ENCODE measurements at places on chromosomes 12 and 14.

DNA sequence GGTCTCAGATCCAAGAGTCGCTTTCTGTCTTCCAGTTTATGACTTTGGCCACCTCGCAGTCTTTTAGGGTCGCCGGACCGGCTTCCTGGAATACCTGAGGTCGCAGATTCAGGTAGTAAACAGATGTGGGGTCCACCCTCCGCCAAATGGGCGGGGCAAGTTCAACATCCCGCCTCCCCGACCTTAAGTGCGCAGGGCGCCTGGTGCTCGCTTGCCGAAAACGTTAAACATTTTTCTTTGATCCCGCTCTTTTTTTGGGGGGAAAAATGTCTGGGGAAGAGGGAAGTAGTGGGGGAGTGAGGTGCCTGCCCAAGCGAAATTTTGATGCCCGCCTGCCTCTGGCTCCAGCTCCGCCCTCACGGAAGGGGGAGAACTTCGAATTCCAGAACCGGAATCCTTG, 73.9 kb upstream of the TBX5 start:
- H3K36me3 ChIP-seq: no peaks in the 10 kb centered on the region
- peak overlapping the region; percentile 82 for H3K4me3 ChIP-seq
- peak; percentile 49 for DNase-seq
- H3K27ac ChIP-seq: no peak overlapping the region
- H3K27me3 ChIP-seq: peaks cover 78% of the 10 kb centered on the region

DNA sequence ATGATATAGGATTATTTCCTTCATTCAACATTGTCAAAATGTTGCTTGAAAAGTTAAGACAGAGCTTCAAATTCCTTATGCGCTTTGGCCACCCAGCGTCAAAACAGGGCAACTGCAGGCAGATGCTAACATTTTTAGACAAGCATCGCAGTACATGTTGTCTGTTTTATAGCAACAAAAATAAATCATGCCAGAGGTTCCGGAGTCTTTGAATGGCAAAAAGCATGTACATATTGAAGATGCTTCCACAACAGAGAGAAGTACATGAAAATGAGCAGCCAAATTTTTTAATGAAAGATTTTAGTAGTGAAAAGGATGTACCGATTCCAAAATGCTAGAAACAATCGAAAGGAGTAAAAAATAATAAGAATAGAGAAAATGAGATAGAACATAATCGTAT, 49.8 kb upstream of the USP15 start:
- no peak overlapping the region for H3K27ac ChIP-seq
- peaks cover 3% of the 10 kb centered on the region for H3K4me1 ChIP-seq
- DNase-seq: peak; percentile 40
- H3K4me3 ChIP-seq: no peak overlapping the region

DNA sequence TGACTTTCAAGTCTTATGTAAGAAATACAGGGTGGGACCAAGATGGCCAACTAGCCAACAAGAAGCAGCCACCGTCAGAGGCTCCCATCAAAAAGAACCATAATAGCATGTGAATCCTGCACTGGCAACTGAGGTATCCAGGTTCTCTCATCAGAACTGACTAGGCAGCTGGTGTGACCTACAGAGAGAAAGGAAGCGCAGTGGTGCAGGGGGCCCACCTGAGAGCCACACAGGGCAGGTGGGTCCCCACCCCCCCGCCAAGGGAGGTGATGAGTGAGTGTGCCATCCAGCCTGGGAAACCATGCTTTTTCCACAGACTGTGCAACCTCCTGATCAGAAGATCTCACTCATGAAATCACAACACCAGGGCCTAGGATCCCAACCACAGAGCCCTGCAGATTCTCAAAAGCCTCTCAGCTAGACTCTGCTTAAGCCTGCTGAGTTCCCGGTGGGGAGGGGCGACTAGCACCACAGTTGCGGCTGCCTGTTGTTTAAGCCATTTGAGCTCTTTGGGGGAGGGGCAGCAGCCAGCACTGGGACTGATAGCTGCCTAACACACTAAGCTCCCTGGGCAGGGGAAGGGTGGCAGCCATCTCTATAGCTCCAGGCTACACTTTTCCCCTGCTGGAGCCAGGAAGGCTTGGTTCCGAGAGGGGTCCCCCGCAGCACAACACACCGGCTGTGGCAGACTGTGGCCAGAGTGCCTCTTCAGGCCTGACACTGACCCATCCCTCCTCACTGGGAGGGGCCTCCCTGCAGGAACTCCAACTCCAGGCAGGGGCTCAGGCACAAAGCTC, 75.3 kb downstream of the GARIN6 start:
- H3K4me3 ChIP-seq: no peak overlapping the region
- H3K27me3 ChIP-seq: peaks cover 2% of the 10 kb centered on the region
- no peak overlapping the region for H3K27ac ChIP-seq

DNA sequence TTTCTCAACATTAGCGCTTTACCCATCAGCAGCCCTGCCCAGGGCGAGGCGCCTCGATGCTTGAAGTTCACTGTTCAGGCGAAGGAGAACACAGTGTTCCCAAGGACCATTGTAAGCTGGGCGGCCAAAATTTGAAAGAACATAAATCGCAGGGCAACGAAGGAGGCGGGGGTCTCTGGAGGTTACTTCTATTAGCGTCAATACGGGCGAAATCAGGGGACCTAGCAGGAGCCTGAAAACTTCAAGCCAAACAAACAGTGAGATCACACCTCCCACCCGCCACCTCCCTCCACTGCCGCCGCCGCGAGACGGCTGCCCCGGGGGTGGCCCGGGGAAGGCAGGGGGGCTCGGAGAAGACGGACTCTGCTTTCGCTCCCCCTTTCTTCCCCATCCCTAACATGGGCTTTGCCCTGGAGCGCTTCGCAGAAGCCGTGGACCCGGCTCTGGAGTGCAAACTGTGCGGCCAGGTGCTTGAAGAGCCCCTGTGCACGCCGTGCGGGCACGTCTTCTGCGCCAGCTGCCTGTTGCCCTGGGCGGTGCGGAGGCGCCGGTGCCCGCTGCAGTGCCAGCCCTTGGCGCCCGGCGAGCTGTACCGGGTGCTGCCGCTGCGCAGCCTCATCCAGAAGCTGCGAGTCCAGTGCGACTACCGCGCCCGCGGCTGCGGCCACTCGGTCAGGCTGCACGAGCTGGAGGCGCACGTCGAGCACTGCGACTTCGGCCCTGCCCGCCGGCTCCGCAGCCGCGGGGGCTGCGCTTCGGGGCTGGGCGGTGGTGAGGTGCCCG, at the start of gene PDZRN4:
TSS of gene PDZRN4 (plus strand) at position 263 of the 783 bp plus-strand sequence.
- H3K27ac ChIP-seq: no peak within 1 kb of the TSS
- peak within 1 kb of the TSS; percentile 69 for H3K4me3 ChIP-seq
- H3K4me1 ChIP-seq: peaks cover 19% of the 10 kb centered on the region
- peak; percentile 62 for DNase-seq
- H3K27me3 ChIP-seq: peaks cover 52% of the 10 kb centered on the region

DNA sequence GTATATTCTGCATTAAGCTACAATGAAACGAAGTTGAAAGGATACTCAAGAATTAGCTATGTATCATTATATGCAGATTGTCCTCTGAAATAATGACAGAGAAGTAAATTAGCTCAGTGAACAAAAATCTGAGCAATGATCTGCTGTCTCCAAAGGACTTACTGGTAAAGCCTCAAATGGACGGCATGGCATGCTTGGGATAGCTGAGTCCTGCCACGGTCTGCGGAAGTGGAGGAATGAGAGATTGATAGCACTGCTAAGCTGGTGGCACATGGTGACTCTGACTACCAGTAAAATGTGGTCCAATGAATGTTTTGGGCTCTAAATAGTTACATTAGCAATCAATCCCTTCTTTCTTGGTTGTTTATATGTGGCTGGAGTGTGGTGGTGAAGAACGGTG, 3.7 kb upstream of the DENND5B start:
- H3K27ac ChIP-seq: no peak overlapping the region
- H3K27me3 ChIP-seq: peaks cover 12% of the 10 kb centered on the region
- no peak for DNase-seq
- no peak overlapping the region for H3K4me3 ChIP-seq
- peaks cover 7% of the 10 kb centered on the region for H3K4me1 ChIP-seq

GRCh38 chr14:83153081-83153480, 1619.4 kb upstream of the SEL1L start:
- no peak for DNase-seq
- no peaks in the 10 kb centered on the region for H3K27me3 ChIP-seq
- no peak overlapping the region for H3K27ac ChIP-seq
- H3K4me3 ChIP-seq: no peak overlapping the region

DNA sequence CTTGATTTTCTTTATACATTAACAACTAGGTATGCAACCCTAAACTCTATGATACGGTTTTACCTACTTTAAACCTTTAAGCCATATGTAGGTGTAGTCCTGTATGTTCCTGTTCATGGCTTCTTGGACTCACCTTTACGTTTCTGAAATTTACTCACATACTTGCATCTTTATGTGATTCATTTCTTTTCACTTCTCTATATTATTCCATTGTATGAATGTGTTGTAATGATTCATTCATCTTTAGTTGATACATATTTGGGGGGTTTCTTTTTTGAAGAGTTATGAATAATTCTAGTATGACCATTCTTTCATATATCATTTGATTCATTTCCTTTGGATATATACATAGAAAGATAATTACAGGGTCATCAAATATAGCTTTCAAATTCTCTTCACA, 2.4 kb upstream of the TAS2R50 start:
- H3K4me3 ChIP-seq: no peak overlapping the region
- peaks cover 11% of the 10 kb centered on the region for H3K36me3 ChIP-seq
- no peak overlapping the region for H3K27ac ChIP-seq
- no peak for DNase-seq
- 0 out of 2 replicates have a peak, but pooled peaks cover 3% of the 10 kb centered on the region for H3K4me1 ChIP-seq
- no peaks in the 10 kb centered on the region for H3K27me3 ChIP-seq

DNA sequence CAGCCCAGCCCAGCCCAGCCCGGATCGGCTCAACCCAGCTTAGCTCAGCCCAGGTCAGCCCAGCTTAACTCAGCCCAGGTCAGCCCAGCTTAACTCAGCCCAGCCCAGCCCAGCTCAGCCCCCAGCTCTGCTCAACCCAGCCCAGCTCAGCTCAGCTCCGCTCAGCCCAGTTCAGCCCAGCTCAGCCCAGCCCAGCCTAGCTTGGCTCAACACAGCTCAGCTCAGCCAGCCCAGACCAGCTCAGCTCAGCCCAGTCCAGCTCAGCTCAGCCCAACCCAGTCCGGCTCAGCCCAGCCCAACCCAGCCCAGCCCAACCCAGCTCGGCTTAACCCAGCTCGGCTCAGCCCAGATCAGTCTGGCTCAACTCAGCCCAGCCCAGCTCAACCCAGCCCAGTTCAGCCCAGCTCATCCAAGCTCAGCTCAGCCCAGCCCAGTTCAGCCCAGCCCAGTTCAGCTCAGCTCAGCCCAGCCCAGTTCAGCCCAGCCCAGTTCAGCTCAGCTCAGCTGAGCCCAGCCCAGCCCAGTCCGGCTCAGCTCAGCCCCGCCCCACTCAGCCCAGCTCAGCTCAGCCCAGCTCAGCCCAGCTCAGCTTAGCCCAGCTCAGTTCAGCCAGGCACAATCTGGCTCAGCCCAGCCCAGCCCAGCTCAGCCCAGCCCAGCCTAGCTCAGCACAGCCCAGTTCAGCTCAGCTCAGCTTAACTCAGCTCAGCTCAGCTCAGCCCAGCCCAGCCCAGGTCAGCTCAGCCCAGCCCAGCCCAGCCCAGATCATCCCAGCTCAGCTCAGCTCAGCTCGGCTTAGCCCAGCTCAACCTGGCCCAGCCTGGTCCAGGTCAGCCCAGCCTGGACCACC, 331.7 kb downstream of the TMEM121 start:
- no peak overlapping the region for H3K27ac ChIP-seq
- peaks cover 56% of the 10 kb centered on the region for H3K36me3 ChIP-seq
- no peaks in the 10 kb centered on the region for H3K4me1 ChIP-seq
- no peak overlapping the region for H3K4me3 ChIP-seq

GRCh38 chr12:29146196-29146595, 2.9 kb upstream of the FAR2 start:
- peaks cover 55% of the 10 kb centered on the region for H3K4me1 ChIP-seq
- no peak for DNase-seq
- no peak overlapping the region for H3K4me3 ChIP-seq
- peaks cover 17% of the 10 kb centered on the region for H3K36me3 ChIP-seq
- peak overlapping the region; percentile 93 for H3K27ac ChIP-seq
- H3K27me3 ChIP-seq: peaks cover 5% of the 10 kb centered on the region

GRCh38 chr12:108691998-108692808, 39.1 kb downstream of the CORO1C start:
- peaks cover 10% of the 10 kb centered on the region for H3K36me3 ChIP-seq
- no peaks in the 10 kb centered on the region for H3K27me3 ChIP-seq
- H3K27ac ChIP-seq: peak overlapping the region; percentile 93

- H3K4me3 ChIP-seq: no peak overlapping the region
- no peaks in the 10 kb centered on the region for H3K27me3 ChIP-seq
- peaks cover 47% of the 10 kb centered on the region for H3K4me1 ChIP-seq
- H3K36me3 ChIP-seq: no peaks in the 10 kb centered on the region
- DNase-seq: no peak
- H3K27ac ChIP-seq: no peak overlapping the region
Observed at GRCh38 chr14:24853446-24853845, 196.5 kb downstream of the STXBP6 start.

GRCh38 chr12:93762059-93762719, 85.0 kb downstream of the CRADD start:
- H3K27me3 ChIP-seq: no peaks in the 10 kb centered on the region
- no peak overlapping the region for H3K4me3 ChIP-seq
- H3K4me1 ChIP-seq: peaks cover 29% of the 10 kb centered on the region
- no peaks in the 10 kb centered on the region for H3K36me3 ChIP-seq
- no peak overlapping the region for H3K27ac ChIP-seq

GRCh38 chr12:15996254-15996653, 85.1 kb downstream of the DERA start:
- H3K27me3 ChIP-seq: no peaks in the 10 kb centered on the region
- peaks cover 3% of the 10 kb centered on the region for H3K4me1 ChIP-seq
- no peak for DNase-seq
- H3K4me3 ChIP-seq: no peak overlapping the region
- no peak overlapping the region for H3K27ac ChIP-seq

DNA sequence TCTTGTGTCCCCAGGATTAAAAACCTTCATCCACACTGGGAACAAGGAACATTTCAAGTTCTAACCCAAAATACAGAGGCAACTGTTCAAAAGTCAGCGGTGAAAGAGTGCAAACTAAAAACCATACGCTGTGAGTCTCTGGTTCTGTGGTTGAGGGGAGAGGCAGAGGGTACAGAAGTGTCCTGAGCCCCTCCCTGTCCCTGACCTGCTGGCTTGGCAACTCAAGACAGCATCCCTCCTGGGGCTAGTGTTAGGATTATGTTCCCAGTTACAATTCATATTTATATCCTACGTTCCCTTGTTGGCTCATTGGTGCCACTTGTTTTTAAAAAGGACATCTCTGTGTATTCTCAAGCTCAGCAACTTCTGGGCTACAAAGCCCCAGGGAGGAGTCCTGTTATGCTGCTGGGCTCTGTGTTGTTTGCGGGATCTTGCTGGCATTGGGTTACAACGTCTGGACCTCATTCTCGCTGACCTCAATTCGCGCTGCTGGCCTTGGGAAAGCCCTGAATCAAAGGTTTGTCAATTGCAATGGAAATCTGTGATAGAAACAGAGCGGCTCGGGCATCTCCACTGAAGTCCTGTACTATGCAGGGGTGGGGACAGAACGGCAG, 420.8 kb downstream of the FUT8 start:
- H3K36me3 ChIP-seq: no peaks in the 10 kb centered on the region
- no peak for DNase-seq
- H3K27ac ChIP-seq: no peak overlapping the region
- no peaks in the 10 kb centered on the region for H3K27me3 ChIP-seq
- peaks cover 47% of the 10 kb centered on the region for H3K4me1 ChIP-seq

- no peak overlapping the region for H3K27ac ChIP-seq
- H3K4me3 ChIP-seq: no peak overlapping the region
- DNase-seq: no peak
- H3K4me1 ChIP-seq: no peaks in the 10 kb centered on the region
Observed at GRCh38 chr14:87676814-87677437, 316.1 kb downstream of the GALC start.
